RWPE2 (cell line): ENCODE measurements at places on chromosomes 3 and 15.

DNA sequence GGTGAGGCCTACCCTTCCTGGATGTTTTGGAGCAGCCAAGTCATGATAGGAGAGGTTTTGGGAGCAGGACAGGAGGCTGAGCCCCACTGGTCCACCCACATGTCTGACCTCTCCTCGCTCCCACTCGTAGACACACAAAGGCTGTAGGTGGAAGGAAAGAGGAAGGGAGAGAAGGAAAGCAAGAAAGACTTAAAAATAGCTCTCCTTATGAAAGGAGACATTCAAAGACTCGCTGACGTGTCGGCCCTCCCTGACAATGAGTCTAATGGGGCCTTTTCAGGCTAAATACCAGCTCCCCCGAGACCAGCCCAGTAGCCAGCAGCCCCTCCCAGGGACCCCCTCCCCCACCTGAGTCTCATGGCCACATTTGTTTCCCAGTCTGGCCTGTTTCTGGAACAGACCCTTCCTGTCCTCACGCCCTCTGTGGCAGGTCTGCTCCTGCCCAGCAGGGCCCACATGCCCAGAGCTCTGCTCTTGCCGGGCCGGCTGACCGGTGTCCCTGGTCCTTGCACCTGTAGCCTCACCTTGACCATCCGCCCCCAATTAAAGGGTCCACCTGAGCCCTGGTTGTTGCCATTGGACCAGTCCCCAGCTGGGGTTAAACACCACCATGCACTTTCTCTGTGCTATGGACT, 49.3 kb downstream of the FGD5 start:
- no peak for DNase-seq

GRCh38 chr3:30492322-30493192, 113.8 kb upstream of the TGFBR2 start:
- no peak for DNase-seq

- DNase-seq = no peak
Observed at GRCh38 chr15:92693691-92694331, 38.2 kb upstream of the FAM174B start.

GRCh38 chr15:66592505-66593218, 26.9 kb upstream of the LCTL start:
- no peak for DNase-seq

DNA sequence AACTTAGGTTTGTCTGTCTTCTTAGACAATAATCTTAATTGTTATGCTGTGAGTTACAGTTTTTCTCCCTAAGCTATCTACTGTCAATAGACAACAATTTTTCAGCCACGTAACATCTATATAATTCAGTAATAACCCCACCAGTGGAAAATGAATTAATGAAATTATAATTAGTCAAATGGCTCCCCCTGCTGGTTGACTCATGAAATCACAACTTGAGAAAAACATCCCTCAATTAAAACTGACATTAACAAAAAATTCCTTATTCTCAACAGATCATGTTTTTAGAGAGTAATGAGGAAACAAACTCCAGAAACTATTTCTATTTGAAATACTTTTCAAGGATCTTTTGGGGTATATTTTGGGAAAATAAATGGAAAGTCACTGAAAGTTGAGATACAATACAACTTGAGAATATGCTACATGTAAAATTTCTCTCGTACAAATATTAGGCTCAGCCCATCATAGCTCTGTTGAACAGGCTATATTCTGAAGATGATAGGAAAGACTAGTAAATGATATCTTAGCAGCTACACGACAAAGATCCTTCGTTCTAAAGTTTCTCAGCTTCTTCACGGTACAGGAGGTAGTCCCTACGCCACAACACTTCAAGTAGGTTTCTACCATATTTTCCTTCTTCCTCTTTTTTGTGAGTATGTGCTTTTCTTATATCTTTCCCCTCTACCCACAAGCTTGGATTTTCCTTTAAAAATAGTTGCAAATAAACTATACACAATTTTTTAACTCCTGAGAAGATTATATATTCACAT, 20.7 kb downstream of the PPP1R2 start:
- no peak for DNase-seq

- DNase-seq = no peak
Observed at GRCh38 chr3:70824773-70825172, 512.3 kb upstream of the MDFIC2 start.

DNA sequence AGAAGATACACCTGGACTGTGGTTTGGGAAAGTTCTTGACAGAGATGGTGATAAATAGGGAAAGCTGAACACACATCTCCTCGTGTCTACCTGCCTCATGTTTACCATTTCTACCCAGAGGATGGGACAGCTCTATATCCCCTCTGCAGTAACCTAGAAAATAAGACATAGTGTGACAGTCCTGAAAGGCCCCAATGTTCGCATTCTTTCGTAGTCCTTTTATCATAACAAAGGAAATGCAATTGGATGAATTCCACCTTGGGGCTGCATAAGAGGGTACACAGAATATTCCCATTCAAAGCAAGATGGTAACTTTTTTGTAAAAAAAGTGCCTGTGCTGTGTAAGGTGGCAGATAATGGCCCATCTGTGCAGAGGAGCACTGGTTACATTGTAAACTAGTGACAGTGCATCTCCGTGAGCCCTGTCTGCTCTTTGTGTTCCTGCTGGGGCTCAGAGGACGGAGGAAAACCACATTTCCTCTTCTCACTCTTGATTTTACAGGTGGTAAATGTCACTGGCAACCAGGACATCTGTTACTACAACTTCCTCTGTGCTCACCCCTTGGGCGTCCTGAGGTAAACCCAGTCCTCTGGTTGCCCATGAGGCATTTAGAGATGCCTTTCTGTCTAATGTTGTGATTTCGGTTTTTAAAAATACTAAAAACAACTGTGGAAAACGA, 74.3 kb downstream of the SIDT1 start:
- DNase-seq = no peak

- DNase-seq = no peak
Observed at GRCh38 chr3:155089495-155089894, 9.4 kb downstream of the MME start.

DNA sequence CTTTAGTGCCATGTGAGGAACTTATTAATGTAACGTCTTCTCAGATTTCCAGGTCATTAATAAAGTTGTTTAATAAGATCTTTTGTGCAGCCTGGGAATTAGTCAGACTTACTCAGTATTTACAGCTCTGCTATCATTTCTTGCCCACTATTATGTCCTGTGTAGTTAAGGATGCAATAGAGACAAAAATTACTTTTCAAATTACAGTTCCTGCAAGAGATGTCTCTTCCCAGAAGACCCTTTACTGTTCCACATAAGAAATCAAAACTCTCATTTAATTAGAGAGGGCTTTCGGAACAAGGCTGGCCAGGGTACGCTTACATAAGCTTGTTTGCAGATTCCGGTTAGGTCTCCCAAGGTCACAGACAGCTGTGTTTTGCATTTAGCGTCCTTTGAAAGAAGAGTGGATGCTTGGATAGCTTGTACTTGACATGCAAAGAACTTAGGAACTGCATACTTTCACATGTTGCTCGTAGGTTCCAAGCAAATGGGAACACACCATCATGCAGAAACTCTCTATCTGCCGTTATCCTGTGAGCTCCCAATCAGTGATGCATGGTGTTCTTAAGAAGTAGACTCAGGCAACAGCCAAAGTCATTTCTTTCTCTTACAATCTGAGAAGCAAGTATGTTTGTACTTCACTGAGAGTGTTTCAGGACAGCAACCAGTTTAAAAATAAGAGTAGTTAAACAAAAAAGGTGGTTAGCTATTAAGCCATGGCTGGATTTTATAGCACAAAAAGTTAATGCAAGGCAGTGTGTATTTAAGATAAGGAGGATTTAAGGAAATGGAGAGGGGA, 37.4 kb downstream of the FILIP1L start:
- no peak for DNase-seq

DNA sequence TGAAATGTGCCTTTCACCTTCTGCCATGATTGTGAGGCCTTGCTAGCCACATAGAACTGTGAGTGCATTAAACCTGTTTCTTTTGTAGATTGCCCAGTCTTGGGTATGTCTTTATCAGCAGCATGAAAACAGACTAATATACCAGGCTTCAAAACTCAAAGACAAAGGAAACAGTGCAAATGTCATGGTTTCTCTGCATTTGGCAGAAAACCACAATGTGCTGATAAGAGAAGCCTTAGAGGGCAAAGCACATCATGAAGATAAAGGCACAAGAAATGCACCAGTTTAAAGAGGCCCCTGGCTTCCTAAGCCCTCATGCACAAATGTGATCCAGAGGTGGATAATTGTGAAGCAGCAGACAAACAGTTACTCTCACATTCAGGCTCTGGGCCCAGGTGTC, 259.2 kb downstream of the CPNE4 start:
- no peak for DNase-seq

DNA sequence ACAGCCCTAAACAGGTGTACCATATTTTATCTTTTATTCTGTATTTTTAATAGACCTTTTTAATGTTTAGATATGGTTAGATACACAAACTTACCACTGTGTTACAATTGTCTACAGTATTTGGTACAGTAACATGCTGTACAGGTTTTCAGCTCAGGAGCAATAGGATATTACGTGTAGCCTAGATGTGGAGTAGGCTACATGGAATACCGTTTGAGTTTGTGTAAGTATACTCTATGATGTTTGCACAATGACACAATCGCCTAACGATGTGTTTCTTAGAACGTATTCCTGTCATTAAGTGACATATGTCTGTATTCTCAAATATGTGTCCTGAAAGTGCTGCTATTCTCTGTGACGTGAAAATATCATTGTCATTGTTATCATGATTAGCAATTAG, 62.6 kb downstream of the MFSD1 start:
- no peak for DNase-seq

DNA sequence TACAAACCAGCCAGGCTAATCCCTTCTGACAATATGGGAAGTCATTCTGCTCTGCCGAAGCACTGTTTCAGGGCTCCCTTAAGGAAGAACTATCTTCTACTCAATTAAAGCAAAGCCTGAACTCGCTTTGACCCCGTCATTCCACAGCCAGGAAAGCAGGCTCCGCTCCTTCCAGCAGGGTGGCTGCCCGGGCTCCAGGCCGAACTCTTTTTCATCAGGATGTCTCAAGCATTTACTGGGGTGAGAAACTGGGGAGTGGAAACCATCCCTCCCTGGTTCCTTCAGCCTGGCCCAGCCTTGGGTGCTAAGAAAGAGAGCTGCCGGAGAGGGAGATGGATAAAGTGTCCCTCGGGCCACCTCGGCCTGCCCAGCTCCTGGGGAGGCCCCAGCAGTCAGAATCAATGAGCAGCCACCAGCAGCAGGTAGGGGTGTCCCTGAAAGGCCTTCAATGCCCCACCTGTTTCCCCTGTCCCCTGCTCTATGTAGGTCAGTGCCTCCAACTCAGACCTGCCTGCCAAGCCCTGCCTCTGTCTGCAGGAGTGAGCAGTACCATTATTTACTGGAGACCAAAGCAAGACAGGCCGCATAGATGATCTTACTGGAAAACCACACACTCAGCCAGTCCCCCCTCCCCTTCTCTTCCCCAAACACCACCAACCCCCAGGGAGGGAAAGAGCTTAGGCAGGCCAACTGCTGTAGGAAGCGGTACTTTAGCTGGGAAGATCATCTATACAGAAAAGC, 225.6 kb upstream of the TLE3 start:
- DNase-seq = no peak

- DNase-seq = no peak
Observed at GRCh38 chr3:24460974-24461373, 33.7 kb downstream of the THRB start.

- no peak for DNase-seq
Observed at GRCh38 chr3:52854013-52854412, 19.2 kb upstream of the MUSTN1 start.

- DNase-seq = no peak
Observed at GRCh38 chr15:73517566-73517965, 74.6 kb downstream of the REC114 start.

DNA sequence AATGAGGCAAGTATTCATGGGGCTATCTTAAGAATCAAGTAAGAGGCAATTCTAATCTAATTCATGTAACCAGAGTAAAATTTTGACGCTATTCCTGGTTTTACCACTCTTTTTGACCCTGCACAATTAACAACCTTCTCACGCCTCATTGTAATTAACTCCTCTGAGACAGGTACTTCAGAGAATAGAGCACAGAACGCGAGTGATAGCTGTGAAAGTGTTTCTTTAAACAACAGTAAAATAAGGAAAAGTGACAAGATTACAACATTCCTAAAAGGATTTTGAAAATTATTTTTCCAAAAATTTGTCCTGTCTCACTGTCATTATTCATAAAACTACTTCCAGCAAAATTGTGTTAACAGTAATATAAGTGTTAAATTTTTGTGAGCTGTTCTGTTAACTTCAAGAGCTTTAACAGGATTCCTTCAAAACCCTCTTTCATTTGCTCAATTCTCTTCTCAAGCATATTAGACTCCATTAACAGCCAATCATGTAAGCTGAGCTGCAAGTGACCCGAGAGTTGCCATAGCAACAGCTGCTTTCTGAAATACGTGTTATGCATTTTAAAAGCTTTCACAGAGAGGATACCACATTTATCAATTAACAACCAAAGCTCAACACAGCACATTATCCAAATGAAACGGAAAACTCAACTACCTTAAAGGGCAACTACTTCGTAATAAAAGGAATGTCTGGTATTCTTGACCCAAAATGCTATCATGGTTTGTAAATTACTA, 93.1 kb downstream of the STAG1 start:
- no peak for DNase-seq

- no peak for DNase-seq
Observed at GRCh38 chr15:81419332-81419943, 45.4 kb upstream of the TMC3 start.

- no peak for DNase-seq
Observed at GRCh38 chr3:118151164-118151563, 883.5 kb downstream of the IGSF11 start.

DNA sequence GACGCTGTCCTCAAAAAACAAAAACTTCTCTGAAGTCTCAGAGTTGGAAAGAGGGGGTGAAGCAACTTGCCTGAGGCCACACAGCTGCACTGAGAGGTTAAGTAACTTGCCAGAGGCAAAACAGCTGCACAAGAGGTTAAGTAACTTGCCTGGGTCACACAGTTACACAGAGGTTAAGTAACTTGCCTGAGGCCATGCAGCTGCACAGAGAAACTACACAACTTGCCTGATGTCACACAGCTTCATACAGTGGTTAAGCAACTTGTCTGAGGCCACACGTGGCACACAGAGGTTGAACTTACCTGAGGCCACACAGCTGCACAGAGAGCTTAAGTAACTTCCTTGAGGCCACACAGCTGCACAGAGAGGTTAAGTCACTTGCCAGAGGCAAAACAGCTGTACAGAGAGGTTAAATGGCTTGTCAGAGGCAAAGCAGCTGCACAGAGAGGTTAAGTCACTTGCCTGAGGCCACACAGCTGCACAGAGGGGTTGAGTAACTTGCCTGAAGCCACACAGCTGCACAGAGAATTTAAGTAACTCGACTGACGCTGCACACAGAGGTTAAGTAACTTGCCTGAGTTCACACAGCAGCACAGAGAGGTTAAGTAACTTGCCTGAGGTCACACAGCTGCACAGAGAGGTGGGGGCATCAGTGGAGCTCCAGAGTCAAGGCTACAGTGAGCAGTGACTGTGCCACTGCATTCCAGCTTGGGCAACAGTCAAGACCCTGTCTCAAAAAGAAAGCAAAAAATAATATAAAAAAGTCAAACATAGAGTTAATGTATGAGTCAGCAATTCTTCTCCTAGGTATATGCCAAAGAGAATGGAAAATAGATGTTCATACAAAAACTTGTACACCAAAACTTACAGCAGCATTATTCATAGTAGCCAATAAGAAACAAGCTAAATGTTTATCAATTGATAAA, 12.0 kb upstream of the ACAD9 start:
- no peak for DNase-seq

GRCh38 chr3:128794067-128794768, 68.2 kb downstream of the RAB7A start:
- no peak for DNase-seq

GRCh38 chr3:180755556-180755955, 76.3 kb upstream of the CCDC39 start:
- DNase-seq = no peak
